Activated T-cell treated with anti-CD3 and anti-CD28 coated beads, Interleukin-2, amount 50 U/mL, for 24 hours (primary cell): ENCODE measurements at places on chromosomes 1 and 21.

GRCh38 chr1:10253755-10254154 lies 43.4 kb downstream of the KIF1B start:
- no peak overlapping the region for H3K4me3 ChIP-seq
- no peak for DNase-seq
- H3K4me1 ChIP-seq: peaks cover 19% of the 10 kb centered on the region
- H3K27me3 ChIP-seq: no peaks in the 10 kb centered on the region

DNA sequence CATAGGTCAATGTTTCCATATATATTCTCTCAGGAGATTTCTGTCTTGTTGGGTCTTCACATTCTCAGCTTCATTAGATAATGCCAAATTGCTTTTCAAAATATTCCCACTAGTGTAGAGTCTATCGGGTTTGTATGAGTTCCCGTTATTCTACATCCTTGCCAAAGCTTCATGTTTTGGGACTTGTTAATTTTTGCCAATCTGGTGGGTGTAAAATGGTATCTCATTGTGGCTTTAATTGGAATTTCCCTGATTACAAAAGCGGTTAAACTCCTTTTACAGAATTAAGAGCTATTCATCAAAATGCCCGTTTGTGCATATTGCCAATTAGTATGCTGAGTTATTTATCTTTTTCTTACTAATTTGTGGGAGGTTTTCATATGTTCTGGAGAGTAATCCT lies 708.4 kb upstream of the ADAMTS5 start:
- no peaks in the 10 kb centered on the region for H3K4me1 ChIP-seq
- DNase-seq: no peak
- H3K36me3 ChIP-seq: no peaks in the 10 kb centered on the region
- no peaks in the 10 kb centered on the region for H3K27me3 ChIP-seq

- H3K36me3 ChIP-seq: peaks cover 35% of the 10 kb centered on the region
- peaks cover 45% of the 10 kb centered on the region for H3K4me1 ChIP-seq
- peak overlapping the region; percentile 29 for H3K4me3 ChIP-seq
- H3K27me3 ChIP-seq: no peaks in the 10 kb centered on the region
- DNase-seq: peak; percentile 65
- peak overlapping the region; percentile 88 for H3K27ac ChIP-seq
Measured at GRCh38 chr1:181044449-181044966, 10.7 kb downstream of the MR1 start.

DNA sequence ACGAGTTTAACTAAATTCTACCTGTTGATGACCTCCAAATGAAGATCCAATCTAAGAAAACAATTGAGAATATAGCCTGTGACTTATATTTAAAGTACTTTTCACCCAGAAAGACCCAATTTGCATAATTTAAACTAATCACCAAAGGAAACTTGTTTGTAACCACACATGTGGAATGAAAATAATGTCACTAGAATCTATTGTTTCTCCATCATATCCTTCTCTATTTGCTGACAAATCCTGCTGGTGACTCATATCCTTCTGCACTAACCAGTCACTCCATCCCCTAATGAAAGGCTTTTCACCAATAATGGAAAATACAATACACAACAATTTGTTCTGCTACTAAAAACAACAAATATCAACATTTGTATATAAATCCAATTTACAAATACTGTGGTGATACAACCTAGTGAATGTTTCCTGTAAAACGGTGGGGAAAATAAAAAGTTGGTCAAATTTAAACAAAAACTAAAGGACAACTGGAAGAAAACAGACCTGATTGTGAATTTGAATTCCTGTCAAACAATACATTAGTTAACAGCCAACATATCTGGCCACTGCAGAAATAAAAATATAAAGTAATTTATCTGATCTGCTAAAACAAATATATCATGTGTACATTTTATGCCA lies 6.5 kb downstream of the PTP4A2 start:
- peak overlapping the region; percentile 98 for H3K27ac ChIP-seq
- peaks cover 89% of the 10 kb centered on the region for H3K4me1 ChIP-seq
- H3K4me3 ChIP-seq: peak overlapping the region; percentile 97
- H3K36me3 ChIP-seq: peaks cover 79% of the 10 kb centered on the region
- no peaks in the 10 kb centered on the region for H3K27me3 ChIP-seq
- no peak for DNase-seq

DNA sequence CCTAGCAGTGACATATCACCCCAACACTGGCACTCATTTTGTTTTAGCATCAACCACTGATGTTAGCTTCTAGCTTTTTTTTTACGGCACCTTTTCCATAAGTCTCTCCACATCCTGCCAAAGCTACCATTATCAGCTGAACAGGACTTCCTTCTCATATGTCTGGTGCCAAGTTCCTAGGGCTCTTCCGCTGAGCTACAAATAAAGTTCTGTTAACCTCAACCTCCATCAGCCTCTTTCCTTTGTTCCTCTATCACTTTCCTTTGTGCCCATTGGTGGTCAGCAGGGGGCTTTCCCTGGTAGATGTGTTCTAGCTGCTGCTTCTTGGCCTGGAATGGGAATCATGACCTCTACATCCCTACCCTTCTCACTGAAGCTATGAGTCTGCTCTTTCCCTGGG lies 163.8 kb downstream of the FAF1 start:
- DNase-seq: no peak
- no peak overlapping the region for H3K27ac ChIP-seq
- no peak overlapping the region for H3K4me3 ChIP-seq
- H3K27me3 ChIP-seq: no peaks in the 10 kb centered on the region
- peaks cover 5% of the 10 kb centered on the region for H3K4me1 ChIP-seq

DNA sequence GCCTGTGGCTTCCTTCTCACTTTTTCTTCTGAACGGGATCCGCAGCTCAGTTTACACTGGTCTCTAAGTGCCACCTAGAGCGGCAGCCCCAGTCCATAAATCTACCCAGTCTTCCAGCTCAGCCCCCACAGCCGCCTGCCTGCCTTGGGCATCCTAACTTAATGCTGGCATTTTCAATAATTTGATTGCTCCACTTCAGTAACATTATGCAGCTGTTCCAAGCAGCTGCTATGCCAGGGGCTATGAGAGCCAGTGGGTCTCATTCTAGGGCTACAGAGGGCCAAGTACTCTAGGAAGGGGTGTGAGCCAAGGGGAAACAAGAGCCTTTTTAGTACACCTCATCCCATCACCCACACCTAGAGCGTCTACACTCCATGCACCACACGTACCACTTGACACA lies 48.4 kb upstream of the COA6 start:
- H3K4me3 ChIP-seq: no peak overlapping the region
- no peak overlapping the region for H3K27ac ChIP-seq
- H3K27me3 ChIP-seq: peaks cover 42% of the 10 kb centered on the region
- H3K4me1 ChIP-seq: peaks cover 19% of the 10 kb centered on the region
- no peaks in the 10 kb centered on the region for H3K36me3 ChIP-seq
- DNase-seq: no peak

DNA sequence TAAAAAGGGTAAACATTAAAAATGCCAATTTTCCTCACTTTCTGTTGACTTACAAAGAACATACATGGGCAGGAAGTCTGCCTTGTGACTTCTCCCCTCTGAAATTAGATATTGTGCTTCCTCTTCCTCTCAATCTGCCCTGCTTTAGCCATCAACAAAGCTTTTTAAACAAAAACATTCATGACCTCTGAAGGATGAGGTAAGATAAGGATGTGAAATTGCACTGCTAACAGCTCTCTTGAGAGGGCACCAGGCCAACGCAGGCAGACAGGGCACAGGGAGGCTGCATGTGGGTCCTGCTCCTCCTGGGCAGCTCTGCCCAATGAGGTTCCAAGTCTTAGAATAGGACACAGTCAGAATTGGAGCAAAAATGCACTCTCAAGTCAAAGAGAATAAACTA lies 62.1 kb downstream of the DEGS1 start:
- H3K36me3 ChIP-seq: peaks cover 63% of the 10 kb centered on the region
- no peak overlapping the region for H3K4me3 ChIP-seq
- H3K27ac ChIP-seq: peak overlapping the region; percentile 87

DNA sequence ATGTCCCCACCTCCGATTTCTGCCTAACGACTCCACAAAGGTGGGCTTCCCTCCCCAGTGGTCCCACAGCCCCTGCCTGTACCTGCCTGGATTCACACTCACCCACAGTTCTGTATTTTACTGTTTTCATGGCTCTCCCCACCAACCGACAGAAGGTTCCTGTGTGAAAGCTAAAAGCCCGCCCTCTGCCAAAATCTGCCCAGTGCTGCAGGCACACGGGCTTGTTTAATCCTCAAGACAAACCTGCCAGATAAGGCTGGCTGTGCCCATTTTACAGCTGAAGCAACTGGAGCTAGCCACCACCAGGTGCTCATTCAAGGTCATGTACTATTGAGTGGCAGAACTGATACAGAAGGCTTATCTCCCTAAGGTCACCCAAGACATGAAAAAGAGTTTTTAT lies 114.5 kb downstream of the HIVEP3 start:
- no peaks in the 10 kb centered on the region for H3K27me3 ChIP-seq
- H3K4me3 ChIP-seq: no peak overlapping the region
- H3K4me1 ChIP-seq: peaks cover 94% of the 10 kb centered on the region
- no peaks in the 10 kb centered on the region for H3K36me3 ChIP-seq

- H3K27me3 ChIP-seq: no peaks in the 10 kb centered on the region
- no peak overlapping the region for H3K4me3 ChIP-seq
- H3K36me3 ChIP-seq: no peaks in the 10 kb centered on the region
- DNase-seq: no peak
- no peak overlapping the region for H3K27ac ChIP-seq
Measured at GRCh38 chr21:21019681-21020080, 21.5 kb downstream of the NCAM2 start.

DNA sequence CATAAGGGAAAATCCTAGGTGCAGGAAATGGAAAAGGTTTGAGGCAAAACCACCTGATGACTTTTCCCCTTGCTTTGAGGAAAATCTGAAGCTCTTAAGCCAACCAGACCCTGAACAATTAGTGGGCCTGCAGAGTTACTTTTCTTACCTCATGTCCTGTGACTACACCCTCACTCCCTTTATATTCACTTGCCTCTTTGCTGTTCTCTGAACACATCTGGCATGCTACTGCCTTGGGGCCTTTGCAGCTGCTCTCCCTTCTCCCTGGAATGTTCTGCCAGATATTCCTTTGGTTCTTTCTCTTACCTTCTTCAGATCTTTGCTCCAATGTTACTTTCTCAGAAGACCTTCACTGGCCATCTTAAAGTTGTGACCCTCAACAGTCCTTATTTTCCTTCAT lies 21.8 kb downstream of the RPTN start:
- H3K36me3 ChIP-seq: no peaks in the 10 kb centered on the region
- H3K27me3 ChIP-seq: peaks cover 66% of the 10 kb centered on the region
- no peaks in the 10 kb centered on the region for H3K4me1 ChIP-seq
- no peak for DNase-seq
- H3K27ac ChIP-seq: no peak overlapping the region

DNA sequence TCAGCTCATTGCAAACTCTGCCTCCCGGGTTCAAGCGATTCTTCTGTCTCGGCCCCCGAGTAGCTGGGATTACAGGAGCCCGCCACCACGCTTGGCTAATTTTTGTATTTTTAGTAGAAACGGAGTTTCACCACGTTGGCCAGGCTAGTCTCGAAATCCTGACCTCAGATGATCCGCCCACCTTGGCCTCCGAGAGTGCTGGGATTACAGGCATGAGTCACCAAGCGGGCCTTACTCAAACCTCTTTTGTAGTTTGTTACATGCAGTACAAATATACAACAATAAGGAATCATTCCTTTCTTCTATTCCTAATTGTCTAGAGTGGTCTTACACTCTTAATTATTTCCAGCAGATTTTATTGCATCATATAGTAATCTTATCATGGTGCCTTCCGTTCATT lies 16.6 kb downstream of the SPATA17 start:
- H3K4me3 ChIP-seq: no peak overlapping the region
- no peak for DNase-seq
- no peaks in the 10 kb centered on the region for H3K36me3 ChIP-seq
- H3K4me1 ChIP-seq: no peaks in the 10 kb centered on the region
- peaks cover 6% of the 10 kb centered on the region for H3K27me3 ChIP-seq

DNA sequence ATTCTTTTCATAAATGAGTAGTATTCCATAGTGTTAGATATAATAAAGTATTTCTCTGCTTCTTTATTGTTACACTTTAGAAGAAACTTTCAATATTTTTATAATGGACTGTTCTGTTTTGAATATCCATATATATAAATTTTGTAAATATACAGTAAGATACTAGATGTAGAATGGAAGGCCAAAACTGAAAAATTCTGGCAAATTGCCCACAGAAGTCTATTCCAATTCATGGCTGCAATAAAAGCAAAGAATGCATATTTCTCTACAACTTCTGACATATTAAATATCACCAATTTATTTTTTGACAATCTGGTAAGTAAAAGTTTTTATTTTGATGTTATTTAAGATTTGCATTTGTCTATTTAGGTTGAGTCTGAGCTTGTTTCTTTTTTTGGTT lies 532.5 kb downstream of the NCAM2 start:
- no peaks in the 10 kb centered on the region for H3K27me3 ChIP-seq
- no peaks in the 10 kb centered on the region for H3K4me1 ChIP-seq
- no peak overlapping the region for H3K27ac ChIP-seq
- DNase-seq: no peak
- no peaks in the 10 kb centered on the region for H3K36me3 ChIP-seq

DNA sequence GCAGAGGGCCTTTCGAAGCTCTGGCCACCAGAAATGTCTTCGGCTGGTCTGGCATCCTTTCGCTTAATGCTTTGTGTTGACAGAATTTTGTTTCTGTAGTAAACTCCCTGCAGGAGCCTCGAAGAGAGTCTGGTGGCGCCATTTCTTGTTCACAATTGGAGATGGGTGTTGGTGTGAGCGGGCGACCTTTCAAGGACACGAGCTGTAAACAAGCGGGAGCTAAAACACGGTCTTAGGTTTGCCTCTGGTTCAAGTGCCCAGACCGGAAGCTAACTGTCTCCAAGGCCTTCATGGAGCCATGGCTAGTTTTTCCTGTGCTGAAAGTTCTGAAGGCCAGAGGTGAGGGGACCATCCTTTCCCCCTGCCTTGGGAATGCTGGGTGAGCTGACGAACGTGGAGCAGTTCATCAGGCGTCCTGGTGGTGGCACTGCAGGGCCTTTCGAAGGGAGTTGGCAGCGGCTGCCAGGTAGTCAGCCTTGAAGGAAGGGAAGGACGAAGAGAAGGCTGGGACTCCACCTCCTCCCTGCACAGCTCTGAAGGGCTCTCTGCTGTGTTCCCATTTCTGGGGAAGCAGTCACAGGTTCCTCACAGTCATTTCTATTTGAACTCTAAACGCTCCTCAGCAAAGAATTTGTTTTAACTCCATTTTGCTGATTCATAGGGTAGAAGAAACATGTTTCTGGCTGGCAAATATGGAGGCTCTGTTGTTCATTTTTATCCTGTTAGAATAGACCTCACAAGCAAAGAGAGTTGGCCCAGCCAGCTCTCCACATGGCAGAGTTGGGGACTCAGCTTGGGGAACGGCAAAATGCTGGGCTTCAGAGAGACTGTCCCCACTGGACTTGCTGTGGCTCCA lies 35.2 kb downstream of the URB2 start:
- no peak overlapping the region for H3K4me3 ChIP-seq
- peak overlapping the region; percentile 48 for H3K27ac ChIP-seq
- H3K27me3 ChIP-seq: no peaks in the 10 kb centered on the region
